ENCODE measurements at places on chromosomes 3 and 15.

- DNase-seq, result no peak
Measured at GRCh38 chr3:43810797-43811196, 120.1 kb downstream of the ABHD5 start.

- DNase-seq, result no peak
Measured at GRCh38 chr3:88610820-88611219, 461.1 kb downstream of the C3orf38 start.

GRCh38 chr3:40170395-40170794 is 139.1 kb upstream of the EIF1B start:
- no peak for DNase-seq

- DNase-seq, result no peak
Measured at GRCh38 chr3:185153171-185153771, 411 bp upstream of the C3orf70 start.

- DNase-seq, result no peak
Measured at GRCh38 chr15:98280284-98280975, 319.9 kb downstream of the ARRDC4 start.

DNA sequence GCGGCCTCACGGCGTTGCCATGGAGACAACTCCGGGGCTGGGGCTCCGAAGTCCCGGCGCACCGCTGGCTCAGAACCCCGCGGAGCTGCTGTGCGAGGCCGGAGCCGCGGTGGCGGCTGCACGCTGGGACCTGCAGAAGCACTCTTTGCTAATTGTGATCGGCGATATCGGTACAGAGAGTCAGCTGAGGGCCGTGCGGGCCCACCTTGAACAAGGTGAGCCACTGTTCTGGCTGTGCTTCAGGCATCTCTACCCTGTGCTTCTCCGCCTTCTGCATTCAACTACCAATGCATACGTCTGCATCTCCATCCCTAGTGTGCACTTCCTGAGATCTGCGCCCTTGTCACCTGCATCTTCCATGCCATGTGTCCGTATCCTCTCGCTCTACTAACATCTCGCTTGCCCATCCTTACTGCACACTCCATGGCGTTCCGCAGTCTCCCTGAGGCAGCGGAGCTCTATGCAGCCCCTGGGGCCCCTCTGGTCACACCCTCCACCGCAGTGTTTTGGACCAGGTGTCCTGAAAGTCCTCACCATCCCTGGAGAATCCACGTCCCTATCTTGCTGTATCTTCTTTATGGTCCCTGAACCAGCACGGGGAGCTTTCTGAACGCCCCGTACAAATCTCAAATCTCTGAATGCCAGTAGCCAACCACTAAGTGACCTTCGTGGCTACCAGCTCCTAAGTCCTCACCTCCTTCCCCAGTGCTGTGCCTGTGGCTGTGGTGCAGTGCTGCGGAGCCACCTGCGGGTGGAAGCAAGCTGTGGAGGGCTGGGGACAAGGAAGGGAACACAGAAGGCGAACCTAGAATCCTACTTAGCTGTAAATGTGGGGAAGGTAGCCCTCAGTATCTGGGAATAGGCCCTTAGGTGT is 6.2 kb upstream of the MAP1A start:
- peak; percentile 37 for DNase-seq

GRCh38 chr15:31471731-31472430 is 145.2 kb downstream of the KLF13 start:
- no peak for DNase-seq

DNA sequence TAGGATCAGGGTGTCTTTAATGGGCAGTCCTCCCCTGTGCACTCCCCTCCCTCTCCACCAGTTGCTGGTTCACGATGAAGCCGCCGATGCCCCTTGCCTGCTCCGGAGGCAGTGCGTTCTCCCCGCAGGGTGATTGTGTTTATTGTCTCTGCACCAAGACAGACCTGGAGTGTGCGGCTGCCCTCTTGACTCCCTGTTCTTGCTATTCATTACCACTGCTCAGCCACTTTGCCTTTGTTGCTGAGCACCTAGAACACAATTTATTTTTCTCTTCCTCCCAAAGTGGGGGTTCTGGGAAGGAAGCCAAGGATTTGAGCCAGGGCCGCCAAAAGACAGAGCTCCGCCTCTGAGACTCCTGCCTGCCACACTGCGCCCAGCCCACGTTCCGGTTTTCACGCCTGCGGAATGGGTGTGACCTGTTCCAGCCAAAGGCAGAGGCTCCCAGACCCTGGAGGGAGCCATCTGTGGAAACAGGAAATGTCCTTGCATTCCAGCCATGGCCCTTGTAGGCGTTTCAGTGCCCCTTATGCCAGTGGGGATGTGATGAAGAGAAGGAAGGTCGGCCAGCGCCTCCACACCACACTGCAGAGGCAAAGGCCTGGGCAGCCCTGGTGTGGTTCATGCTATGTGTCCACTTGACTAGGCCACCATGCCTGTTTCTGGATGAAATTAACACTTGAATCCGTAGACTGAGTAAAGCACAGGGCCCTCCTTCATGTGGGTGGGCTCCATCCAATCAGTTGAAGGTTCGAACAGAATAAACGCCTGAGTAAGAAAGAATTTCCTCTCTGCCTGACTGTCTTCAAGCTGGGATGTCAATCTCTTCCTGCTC is 85.8 kb downstream of the HMG20A start:
- no peak for DNase-seq

GRCh38 chr3:106018929-106019550 is 150.2 kb upstream of the CBLB start:
- DNase-seq, result no peak

GRCh38 chr3:18302517-18302916 is 122.6 kb downstream of the SATB1 start:
- no peak for DNase-seq
